ENCODE measurements at places on chromosomes 1 and 21. TPM values are rescaled to one million over a fixed set of nuclear protein-coding genes. Genes with fewer than 3 reads are reported as not detected.

FCER1G gene
- total RNA-seq, result 64.8 TPM

DNA sequence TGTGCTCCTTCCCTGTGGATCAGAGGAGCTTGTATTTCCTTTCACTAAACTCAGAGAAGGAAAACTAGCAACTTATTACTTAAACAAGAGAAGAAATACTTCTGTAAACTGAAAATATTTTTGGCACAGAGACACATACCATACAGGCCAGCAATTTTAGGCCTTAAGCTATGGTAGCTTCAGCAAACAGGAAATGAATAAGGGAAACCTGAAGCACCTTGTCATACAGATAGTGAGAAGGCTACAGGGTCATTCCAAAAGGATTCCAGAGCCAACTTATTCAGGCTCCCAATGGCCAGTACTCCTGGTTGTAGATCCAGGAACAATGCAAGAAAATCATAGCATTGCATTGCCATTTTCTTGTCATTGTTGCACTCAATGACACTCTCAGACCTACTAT lies 9.1 kb upstream of the KYAT3 start:
- no peak for DNase-seq

GRCh38 chr1:230299191-230300006 lies 126.7 kb downstream of the PGBD5 start:
- no peak for DNase-seq

PLA2G2F gene
- total RNA-seq, result not detected

GRCh38 chr1:185603158-185603557 lies 131.0 kb upstream of the HMCN1 start:
- no peak for DNase-seq

MAP3K21 gene
- total RNA-seq, result 6.9 TPM

FCRL6 gene
- not detected for total RNA-seq

DNA sequence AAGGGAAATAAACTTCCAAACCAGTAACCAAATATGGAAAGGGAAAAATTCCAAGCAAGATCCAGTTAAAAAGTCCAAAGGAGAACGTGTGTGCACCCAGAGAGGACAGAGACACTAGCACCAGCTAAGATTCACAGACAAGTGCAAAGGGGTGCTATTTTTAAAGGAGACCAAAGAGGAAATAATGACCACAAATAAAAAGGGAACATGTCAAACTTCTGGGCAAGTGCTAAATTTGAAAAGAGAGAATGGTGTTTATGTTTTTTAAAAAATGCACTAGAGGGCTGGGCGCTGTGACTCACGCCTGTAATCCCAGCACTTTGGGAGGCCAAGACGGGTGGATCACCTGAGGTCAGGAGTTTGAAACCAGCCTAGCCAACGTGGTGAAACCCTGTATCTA lies 8.6 kb downstream of the JAM2 start:
- DNase-seq, result no peak

DMBX1 gene
- 0.25 TPM for total RNA-seq

BRINP2 gene
- 0.49 TPM for total RNA-seq

GRCh38 chr1:194342484-194343262 lies 1156.3 kb upstream of the B3GALT2 start:
- no peak for DNase-seq

DNA sequence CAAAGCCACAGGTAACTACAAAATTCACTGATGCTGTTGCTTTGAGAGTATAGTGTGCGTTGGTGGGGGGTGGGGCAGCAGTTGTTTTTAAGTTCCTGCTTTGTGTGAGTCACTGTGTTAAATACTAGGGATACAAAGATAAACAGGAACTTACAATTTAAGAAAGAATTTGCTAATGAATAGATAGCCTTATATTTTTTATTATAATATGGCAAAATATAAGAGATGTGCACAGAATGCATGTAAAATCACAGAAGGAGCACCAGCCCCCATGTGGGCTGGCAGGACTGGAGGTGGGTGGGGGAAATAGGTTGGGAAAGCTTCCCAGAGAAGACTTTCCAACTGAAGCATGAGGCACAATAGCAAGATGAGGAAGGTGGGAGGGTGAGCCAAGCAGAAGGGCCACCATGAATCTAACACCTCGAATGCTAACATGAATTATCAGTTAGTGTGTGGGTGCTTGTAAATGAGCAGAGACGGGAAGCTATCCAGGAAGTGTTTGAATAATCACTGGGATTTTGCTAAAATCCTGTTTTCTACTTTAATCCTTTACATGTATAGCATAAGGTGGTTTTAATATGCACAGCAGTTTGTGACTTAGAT lies 57.0 kb upstream of the RAVER2 start:
- no peak for DNase-seq

DNA sequence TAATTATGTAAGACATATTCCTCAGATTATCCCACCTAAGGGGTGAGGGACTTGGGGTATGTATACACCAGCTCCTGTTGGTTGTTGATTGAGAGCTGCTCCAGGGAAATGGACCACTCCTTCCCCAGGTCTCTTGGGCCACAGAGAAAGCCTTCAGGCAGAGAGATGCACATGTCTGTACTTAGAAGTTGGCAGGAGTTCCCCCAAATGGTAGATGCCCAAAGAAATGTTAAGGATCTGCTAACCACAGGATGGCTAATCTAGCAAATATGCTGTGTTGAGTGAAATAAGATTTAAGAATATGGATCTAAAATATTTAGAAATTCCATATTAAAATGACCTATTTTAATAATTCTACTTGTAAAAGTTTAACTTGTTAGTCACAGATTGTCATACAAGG lies 100.8 kb upstream of the DNAH14 start:
- no peak for DNase-seq

- no peak for DNase-seq
Observed at GRCh38 chr1:113540335-113540734, 150.0 kb downstream of the MAGI3 start.

DNA sequence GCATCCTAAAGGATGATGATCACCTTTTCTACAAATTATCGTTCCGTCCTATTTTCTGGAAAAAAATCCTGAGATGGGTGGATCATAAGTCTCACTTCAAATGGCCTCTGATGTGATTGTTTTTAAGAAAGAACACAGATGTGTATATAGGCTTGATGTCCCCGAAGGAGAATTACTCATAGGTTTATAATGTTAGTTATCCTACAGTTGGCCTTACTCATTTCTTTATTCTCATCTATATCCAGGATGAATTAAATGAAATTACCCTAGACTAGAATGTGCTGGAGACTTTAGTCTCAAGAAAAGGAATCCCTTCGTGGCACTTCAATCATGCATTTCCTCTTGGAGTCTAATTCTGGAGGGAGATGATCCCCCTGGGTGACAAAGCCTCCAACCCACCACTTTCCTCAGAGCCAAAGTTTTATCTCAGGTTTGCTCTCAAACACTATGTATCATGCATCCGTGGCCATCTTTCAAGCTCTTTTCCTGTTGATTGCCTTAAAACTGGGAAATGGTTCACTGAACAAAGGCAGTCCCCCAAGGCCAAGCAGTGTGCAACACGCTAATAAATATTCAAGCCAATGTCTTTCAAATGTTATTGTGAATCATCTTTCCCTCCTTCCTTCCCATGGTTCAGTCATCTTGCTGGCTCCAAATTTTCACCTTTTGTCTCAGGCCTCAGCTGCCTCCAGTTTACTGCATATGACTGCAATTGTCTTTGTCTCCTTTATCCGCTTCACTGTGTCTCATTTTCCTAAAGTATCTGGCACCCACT lies 32.5 kb upstream of the SMYD2 start:
- no peak for DNase-seq

- no peak for DNase-seq
Observed at GRCh38 chr1:201311356-201312011, 28.2 kb downstream of the PKP1 start.

DNA sequence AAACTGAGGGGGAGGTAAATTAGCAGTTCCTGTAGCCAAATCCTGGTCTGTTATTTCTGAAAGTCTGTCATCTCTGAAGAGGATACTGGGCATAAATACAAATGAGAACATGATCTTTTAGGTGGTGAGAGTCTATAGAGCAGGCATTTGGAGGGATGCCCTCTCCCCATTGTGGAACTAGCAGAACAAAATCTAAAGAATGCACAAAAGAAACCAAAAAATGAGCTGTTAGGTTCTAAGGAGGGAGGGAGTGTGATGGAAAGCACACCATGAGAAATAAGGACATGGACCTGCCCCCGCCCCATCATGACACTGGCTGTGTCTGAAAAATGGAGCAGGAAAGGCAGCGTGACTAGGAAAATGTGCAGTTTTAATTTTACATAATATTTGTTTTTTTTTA lies 262.0 kb downstream of the KIF26B start:
- DNase-seq, result no peak

- DNase-seq, result no peak
Observed at GRCh38 chr1:84427250-84428188, 29.2 kb downstream of the DNASE2B start.

AMY2B gene
- 25.0 TPM for total RNA-seq
